ENCODE measurements at places on chromosomes 7 and 10. TPM values are rescaled to one million over a fixed set of nuclear protein-coding genes. Genes with fewer than 3 reads are reported as not detected.

GPR15LG gene
- total RNA-seq = 1.3 TPM

MORN4 gene
- total RNA-seq = 6.9 TPM

DCLRE1A gene
- total RNA-seq = 4.3 TPM

CXCL12 gene
- 164 TPM for total RNA-seq

STAMBPL1 gene
- 17.9 TPM for total RNA-seq

MBL2 gene
- not detected for total RNA-seq

ASAH2 gene
- total RNA-seq = 0.59 TPM

UPK3B gene
- 77.9 TPM for total RNA-seq

TUBB8 gene
- total RNA-seq = not detected

CCL26 gene
- 1.3 TPM for total RNA-seq

CFAP43 gene
- total RNA-seq = 0.32 TPM

BEND7 gene
- total RNA-seq = 19.3 TPM

PRSS37 gene
- not detected for total RNA-seq

ASB10 gene
- not detected for total RNA-seq

PON3 gene
- 8.5 TPM for total RNA-seq

VPS37D gene
- 3.5 TPM for total RNA-seq

NYAP1 gene
- 0.59 TPM for total RNA-seq

BTBD16 gene
- not detected for total RNA-seq

CYP3A4 gene
- 0.59 TPM for total RNA-seq

C7orf33 gene
- total RNA-seq = not detected

RBM20 gene
- total RNA-seq = 1.6 TPM

IKZF1 gene
- 14.2 TPM for total RNA-seq

SRI gene
- 90.9 TPM for total RNA-seq
